Activated CD4-positive, alpha-beta T cell treated with anti-CD3 and anti-CD28 coated beads, Interleukin-2, amount 50 U/mL, for 4 hours (primary cell): ENCODE measurements at places on chromosomes 3 and 15.

DNA sequence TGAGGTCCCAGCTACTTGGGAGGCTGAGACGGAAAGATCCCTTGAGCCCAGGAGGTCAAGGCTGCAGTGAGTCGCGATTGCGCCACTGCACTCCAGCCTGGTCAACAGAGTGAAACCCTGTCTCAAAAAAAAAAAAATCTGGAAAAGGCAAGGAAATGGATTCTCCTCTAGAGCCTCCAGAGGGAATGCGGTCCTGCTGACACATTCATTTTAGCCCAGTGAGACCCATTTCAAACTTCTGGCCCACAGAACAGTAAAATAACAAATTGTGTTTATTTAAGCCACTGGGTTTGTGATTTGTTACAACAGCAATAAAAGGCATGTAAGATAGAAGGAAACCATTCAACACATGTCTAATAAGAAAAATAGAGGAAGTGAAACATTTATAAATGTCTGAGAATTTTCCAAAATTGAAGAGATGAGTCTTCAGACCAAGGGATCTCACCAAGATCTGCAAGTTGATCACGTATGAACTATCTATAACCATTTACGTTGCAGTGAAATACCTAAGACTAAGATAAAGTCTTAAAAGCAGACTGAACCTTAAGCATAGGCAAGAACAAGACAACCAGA, at the start of gene HTR3E:
HTR3E (plus strand) TSS at position 254 of the 573 bp plus-strand sequence. CDS start 466 bp downstream, outside the sequence.
- DNase-seq, result no peak

DNA sequence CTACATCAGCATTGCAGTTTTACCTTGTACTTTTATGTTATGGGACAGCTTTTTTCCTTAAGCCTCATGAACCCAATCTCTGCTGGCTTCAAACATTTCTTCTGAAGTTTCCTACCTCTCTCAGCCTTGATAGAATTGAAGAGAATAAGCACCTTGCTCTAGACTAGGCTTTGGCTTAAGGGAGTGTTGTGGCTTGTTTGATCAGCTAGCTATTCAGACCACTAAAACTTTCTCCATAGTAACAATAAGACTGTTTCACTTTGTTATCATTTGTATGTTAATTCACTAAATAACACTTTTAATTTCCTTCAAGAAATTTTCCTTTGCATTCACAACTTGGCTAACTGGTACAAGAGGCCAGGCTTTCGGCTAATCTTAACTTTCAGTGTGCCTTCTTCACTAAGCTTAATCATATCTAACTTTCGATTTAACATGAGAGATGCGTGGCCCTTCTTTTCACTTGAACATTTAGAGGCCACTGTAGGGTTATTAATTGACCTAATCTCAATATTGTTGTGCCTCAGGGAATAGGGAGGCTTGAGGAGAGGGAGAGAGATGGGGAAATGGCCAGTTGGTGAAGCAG, 8.1 kb upstream of the TIGIT start:
- no peak for DNase-seq

GRCh38 chr15:89802231-89802928, 12.3 kb downstream of the ANPEP start:
- no peak for DNase-seq

GRCh38 chr3:194205675-194206133, 69.8 kb downstream of the HES1 start:
- no peak for DNase-seq
